ENCODE measurements at places on chromosomes 13 and 19.

DNA sequence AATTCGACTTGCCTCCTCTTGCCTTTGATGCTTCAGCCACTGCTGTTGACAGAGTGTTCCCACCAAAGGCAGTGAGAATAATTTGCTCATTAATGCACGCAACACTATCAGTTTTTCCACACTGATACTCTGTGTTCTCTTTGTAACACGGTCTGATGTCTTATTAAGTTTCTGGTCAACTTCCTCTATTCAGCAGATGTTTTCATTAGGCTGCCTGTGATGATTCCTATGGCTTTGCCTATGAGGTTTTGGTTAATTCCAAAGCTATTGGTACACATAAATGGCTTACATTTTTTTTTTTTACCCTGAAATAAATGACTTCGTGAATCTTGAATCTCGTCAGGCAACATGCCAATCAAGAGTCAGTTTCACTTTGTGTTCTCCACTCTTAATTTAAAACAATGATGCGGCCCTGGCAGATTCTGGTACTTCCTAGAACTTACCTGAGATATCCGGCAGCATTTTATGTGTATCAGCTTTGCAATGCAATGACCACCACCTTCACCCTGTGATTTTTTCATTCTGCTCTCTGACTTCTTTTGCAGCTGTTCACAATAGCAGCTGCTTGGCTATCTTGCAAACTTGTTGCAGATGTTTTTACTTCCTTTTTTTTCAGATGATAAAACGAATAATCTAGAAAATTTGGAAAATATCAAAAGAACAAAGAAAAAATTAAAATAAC lies 27.5 kb upstream of the KL start:
- DNase-seq, result peak; percentile 4

GRCh38 chr13:113927661-113928581 lies 46.0 kb downstream of the C13orf46 start:
- DNase-seq, result no peak

GRCh38 chr19:28526038-28526437 lies 686.9 kb downstream of the UQCRFS1 start:
- no peak for DNase-seq

DNA sequence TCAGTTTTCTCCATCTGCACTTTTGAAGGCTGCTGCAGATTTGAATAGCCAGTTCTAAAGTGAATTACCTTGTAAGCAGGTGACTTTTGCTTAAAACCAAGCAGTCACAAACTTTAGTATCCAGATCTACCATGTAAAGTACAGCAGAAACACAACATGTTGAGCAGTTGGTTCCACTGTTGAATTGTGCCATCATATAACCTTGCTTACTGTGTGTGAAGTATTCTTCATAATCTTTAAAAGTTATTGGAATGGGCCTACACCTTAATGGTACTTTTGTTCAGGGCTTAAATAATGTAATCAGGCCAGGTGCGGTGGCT lies 23.2 kb upstream of the MTUS2 start:
- DNase-seq, result no peak

GRCh38 chr13:110916301-110917142 lies 1.7 kb upstream of the ANKRD10 start:
- DNase-seq, result no peak

DNA sequence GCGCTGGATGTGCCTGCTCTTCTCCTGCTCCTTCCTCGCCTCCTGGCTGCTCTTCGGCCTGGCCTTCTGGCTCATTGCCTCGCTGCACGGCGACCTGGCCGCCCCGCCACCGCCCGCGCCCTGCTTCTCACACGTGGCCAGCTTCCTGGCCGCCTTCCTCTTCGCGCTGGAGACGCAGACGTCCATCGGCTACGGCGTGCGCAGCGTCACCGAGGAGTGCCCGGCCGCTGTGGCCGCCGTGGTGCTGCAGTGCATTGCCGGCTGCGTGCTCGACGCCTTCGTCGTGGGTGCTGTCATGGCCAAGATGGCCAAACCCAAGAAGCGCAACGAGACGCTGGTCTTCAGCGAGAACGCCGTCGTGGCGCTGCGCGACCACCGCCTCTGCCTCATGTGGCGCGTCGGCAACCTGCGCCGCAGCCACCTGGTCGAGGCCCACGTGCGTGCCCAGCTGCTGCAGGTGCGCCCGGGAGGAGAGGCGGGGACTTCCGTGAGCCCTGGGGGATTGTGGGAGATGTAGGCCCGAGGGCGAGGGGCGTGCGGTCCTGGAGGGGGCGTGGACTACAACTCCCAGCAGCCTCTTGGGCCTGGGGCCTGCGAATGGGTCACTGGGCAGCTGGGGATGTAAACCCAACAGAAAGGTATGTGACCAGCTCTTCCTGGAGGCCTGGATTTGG lies 6.7 kb downstream of the KCNJ14 start:
- DNase-seq, result no peak

DNA sequence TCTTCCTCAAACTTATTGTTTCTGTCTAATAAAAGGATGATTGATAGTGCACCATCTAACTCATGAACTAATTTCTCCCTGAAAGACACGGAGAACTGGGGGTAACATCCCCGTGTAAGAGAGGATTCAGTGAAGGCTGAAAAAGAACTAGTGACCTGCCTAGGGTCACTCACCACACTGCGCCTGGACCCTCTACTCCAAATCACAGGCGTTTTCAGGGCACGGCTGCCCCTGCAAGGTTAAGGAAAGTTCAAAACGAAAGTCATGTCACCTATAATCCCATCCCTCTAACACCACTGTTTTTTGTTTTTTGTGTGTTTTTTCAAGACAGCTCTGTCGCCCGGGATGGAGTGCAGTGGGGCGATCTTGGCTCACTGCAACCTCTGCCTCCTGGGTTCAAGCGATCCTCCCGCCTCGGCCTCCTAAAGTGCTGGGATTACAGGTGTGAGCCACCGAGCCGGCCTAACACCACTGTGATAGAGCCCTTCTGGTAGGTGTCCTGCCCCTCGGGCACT lies 8.7 kb downstream of the URAD start:
- no peak for DNase-seq

- DNase-seq, result no peak
These were observed 100.2 kb downstream of the TEX26 start for GRCh38 chr13:31032528-31033113.

GRCh38 chr13:112446347-112446861 lies 70.2 kb downstream of the SPACA7 start:
- DNase-seq, result no peak

- DNase-seq, result peak; percentile 55
These were observed 25.9 kb downstream of the ACSBG2 start for GRCh38 chr19:6161271-6161850.

DNA sequence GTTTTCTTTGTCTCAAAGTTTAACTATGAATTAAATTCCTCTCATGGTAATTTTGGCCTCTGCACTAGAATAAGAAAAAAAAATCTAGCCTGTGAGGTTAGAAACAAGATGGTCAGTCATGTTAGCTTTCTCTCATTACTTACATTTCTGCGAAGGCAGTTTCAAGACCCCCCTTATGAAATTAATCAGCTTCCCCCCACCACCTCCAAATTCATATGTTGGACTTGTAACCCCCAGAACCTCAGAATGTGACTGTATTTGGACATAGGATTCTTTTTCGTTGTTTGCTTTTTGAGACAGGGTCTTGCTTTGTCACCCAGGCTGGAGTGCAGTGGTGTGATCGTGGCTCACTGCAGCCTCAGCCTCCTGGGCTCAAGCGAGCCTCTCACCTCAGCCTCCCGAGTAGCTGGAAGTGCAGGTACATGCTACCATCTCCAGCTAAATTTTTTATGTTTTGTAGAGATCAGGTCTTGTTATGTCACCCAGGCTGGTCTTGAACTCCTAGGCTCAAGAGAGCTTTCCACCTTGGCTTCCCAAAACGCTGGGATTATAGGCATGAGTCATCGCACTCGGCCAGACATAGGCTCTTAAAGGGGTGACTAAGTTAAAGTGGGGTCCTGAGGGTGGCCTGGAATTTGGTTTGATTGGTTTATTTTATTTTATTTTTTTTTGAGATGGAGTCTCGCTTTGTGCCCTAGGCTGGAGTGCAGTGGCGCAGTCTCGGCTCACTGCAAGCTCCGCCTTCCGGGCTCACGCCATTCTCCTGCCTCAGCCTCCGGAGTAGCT lies 1.4 kb downstream of the PLA2G4C start:
- DNase-seq, result no peak

- no peak for DNase-seq
These were observed 36.3 kb downstream of the MICU2 start for GRCh38 chr13:21567714-21568113.

- no peak for DNase-seq
These were observed 5.9 kb downstream of the MIPEP start for GRCh38 chr13:23883255-23883654.

GRCh38 chr19:54153731-54154326 lies 5.7 kb downstream of the LENG1 start:
- no peak for DNase-seq

- no peak for DNase-seq
These were observed 143.2 kb upstream of the ZNF536 start for GRCh38 chr19:30228835-30229524.

DNA sequence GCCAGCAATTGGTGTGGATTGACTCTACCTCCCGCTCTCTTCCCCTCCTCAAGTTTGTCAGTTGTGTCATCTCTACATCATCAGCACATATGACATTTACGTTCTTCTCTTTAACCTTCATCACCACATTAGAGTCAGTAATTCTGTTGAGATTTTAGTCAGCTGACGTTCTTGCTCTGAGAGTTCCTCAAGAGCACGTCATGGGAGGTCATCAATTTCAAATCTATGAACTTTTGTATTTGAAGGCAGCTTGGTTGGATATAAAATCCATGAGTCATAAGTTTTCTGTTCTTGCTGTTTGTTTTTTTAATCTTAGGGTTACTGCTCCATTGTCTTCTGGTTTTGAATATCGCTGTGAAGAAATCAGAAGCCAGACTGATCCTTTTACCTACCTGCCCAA lies 21.8 kb upstream of the ARGLU1 start:
- DNase-seq, result no peak

DNA sequence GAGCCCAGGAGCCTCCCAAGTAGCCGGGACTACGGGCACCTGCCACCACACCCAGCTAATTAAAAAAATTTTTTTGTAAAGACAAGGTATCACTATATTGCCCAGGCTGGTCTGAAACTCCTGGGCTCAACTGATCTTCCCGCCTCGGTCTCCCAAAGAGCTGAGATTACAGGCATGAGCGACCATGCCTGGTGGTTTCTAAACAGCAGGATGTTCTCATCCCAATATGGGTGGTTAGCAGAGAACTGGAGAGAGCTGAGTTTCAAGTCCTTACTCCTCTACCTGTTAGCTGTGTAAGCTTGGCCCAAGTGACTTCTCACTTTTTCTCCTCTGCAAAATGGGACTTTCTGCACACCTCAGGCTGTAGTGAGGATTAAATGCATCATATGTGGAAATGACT lies 8.0 kb downstream of the TMEM91 start:
- no peak for DNase-seq

- no peak for DNase-seq
These were observed 9.0 kb downstream of the BCAM start for GRCh38 chr19:44817725-44818465.

GRCh38 chr13:44516771-44517170 lies 59.4 kb downstream of the TSC22D1 start:
- no peak for DNase-seq

DNA sequence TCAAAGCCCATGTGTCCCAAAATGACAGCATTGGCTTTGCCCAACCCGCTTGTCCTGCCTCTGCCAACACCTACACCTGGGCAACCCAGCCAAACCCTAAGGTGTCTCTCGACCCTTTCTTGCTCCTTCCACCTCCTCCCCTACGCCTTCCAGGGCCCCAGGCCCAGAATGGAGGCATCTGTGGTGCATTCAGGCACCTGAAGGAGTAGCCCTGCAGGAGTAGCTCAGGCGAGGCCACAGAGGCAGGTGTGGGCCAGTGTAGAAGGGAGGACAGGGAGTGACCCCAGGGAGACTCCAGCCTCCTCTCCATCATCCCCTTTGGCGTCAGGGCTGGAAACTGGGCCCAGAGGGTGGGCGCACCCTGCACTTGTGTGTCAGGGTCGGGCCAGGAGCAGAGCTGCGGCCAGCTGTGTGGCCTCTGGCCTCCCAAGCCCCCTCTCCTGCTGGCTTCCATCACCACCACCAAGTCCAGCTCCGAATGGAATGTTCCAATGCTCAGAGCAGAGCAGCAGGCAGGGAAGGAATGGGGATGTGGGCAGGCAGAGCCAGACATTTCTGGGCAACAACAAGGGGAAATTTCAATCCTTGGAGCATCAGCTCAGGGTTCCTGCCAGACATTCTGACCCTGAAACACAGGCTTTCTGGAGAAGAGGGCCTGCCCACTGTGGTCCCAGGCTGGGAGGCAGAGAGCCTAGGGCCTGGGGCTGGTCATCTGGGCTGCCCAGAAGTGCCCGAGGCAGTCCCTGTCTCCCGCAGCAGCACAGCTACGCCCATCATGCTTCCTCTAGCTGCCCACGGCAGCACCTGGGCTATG lies 16.4 kb downstream of the PLEKHF1 start:
- no peak for DNase-seq

DNA sequence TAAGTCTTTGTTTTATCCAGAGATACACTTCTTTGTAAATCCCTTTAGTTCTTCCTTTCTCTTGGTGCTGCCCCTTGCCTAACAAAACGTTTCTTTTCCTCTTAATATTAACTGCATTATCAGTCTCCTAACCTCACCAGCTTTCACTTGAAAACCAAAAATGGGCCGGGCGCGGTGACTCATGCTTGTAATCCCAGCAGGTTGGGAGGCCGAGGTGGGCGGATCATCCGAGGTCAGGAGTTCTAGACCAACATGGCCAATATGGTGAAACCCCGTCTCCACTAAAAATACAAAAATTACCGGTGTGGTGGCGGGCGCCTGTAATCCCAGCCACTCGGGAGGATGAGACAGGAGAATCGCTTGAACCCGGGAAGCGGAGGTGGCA lies 329.8 kb upstream of the MIR17HG start:
- no peak for DNase-seq

GRCh38 chr13:63438951-63439350 lies 2023.3 kb upstream of the PCDH20 start:
- DNase-seq, result no peak

DNA sequence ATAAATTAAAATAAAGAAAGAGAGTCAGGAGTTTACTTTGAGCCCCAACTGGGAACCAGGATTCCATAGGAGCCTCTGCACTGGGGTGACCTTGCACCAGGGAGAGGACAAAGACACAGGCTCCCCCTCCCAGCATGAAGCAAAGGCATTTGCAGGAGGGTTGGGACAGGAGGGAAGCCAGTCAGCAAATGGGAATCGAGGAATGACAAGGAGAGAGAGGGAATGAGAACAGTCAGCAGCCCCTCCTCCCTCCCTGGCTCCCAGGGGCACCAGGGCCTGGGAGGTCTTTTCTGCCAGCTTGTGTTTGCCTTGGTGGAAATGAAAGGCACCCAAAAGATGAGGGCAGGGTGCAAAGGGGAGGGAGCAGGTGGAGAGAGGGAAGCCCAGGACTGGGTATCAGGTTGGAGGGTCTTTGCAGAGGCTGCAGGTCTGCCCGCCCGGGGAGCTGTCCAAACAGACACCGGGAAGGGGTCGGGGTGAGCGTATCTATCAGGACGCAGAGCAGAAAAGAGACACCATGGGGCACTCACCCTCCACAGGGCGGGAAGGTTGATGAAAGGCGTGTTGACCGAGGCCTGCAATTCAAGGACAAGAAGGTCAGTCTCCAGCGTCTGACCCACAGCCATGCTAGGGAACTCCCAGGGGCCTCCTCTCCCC lies 3.8 kb downstream of the SBSN start:
- DNase-seq, result no peak

- no peak for DNase-seq
These were observed 244.8 kb upstream of the KLHL1 start for GRCh38 chr13:70353096-70353495.
